ENCODE measurements at places on chromosomes 6 and 20.

DNA sequence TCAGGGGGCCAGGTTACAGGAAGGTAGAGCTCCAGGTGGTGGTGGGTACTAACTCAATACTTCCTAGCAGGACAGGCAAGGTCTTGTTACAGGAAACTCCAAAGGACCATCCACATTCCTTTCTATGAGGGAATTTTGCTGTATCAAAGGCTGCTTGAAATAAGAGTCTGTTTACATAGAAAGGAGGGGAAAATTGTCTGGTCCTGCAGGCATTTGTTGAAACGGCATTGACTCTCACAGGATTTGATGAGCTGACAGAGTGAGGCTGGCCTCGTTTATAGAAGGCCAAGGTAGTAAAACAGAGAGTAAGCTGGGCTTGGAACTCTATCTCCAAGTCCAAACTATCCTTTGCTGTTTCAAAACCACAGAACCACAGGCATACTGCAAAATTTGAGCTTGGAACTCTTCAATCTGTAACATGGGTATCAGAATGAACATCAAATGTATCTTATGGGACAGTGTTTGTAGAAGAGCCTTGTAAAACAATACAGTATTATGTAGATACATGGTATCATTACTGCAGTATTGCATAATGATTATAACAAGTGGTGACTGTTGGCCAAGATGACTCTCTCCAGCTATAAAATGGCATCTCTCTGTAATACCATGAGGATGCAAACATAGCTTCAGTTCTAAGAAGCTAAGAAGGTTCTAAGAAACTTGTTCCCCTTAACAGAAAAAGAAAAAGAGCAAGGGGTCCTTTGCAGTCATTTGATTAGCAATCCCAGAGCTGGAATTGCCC, 61.5 kb downstream of the TRAM2 start:
- DNase-seq, result no peak

DNA sequence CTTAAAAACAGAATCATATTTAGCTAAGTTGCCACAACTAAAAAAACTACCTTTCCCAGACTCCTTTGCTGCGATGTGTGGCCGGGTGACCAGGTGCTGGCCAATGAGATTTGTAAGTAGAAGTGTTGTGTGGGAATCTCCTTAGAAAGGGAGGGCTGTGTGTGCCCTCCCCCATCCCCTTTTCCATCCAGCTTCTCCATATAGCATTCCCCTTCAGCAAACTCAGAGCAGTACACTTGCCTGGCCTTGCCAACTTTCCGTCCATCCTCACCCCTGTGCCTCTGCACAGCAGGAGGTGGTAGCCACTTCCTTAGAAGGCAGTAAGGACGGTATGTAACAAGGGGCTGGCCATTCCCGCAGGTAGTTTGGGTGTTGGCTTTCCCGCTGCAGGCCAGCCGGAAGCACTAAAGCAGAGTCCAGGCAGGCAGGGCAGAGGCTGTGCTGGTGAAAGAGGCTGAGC, 22.3 kb upstream of the KCNK16 start:
- no peak for DNase-seq

DNA sequence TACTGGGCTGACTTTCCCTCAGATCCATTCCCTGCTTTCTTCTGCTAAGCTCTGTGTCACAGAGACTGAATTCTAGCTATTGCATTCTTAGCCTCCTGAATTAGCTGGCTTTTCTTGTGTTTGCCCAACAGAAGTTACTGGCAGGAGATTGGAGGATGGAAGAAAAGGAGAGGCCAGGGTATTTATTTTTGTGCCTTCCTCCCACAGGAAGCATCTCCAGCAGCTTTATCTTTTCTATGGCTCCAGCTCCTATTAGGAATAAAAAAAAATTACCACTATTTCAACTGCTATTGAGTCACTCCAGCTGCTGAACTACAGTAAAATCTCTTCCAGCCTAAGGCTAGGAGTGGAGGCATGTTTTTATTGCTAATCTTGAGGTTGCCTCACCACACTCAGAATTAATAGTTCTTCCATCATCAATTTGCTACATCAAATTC, 492.4 kb downstream of the RFPL4B start:
- no peak for DNase-seq

DNA sequence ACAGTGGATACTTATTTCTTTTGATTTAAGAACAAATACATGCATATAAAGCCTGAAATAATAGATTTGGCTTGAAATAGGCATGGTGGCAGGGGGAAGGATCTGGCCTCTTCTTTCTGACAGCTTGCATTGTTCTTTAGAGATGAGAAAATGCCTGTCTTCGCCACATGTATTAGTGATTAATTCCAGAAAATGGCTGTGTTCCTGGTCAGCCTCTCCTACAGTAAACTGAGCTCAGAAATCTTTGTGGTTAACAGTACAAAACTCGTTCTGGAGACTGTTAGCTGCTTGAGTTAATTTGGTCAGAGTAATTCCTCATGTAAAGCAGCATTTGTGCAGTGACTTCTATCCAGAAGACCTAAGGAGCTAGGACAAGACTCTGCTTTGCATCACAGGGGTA, 151.5 kb downstream of the EYA4 start:
- DNase-seq, result no peak
